ENCODE measurements at places on chromosomes 13 and 19.

DNA sequence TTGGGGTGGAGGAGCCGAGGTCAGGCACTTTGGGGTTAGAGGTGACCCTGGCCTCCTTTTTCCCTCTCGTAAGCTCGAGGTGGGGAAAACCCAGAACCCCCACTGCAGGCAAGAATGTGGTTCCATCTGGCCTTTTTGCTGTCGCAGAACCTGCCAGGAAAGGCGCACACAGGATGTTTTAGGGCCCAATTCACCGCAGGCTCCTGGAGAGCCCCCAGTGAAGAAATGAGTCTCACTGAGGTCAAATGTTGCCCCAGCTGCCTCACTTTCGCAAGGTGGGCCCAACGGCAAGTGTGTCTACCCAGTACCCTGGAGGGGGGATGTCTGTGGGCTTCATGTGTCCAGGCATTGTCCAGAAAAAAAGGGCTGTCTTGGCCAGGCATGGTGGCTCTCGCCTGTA lies 61.8 kb downstream of the PEX11G start:
- no peak overlapping the region for H3K4me3 ChIP-seq
- no peaks in the 10 kb centered on the region for H3K27me3 ChIP-seq
- DNase-seq = no peak
- no peaks in the 10 kb centered on the region for H3K4me1 ChIP-seq

- no peak overlapping the region for H3K4me3 ChIP-seq
- no peaks in the 10 kb centered on the region for H3K27me3 ChIP-seq
- no peaks in the 10 kb centered on the region for H3K36me3 ChIP-seq
- no peak overlapping the region for H3K27ac ChIP-seq
- H3K4me1 ChIP-seq = peaks cover 21% of the 10 kb centered on the region
Measured at GRCh38 chr13:32446220-32446619, 18.3 kb upstream of the N4BP2L1 start.

GRCh38 chr13:39751805-39752204 lies 96.3 kb downstream of the COG6 start:
- no peaks in the 10 kb centered on the region for H3K4me1 ChIP-seq
- DNase-seq = no peak
- no peak overlapping the region for H3K27ac ChIP-seq
- H3K36me3 ChIP-seq = no peaks in the 10 kb centered on the region
- no peak overlapping the region for H3K4me3 ChIP-seq

DNA sequence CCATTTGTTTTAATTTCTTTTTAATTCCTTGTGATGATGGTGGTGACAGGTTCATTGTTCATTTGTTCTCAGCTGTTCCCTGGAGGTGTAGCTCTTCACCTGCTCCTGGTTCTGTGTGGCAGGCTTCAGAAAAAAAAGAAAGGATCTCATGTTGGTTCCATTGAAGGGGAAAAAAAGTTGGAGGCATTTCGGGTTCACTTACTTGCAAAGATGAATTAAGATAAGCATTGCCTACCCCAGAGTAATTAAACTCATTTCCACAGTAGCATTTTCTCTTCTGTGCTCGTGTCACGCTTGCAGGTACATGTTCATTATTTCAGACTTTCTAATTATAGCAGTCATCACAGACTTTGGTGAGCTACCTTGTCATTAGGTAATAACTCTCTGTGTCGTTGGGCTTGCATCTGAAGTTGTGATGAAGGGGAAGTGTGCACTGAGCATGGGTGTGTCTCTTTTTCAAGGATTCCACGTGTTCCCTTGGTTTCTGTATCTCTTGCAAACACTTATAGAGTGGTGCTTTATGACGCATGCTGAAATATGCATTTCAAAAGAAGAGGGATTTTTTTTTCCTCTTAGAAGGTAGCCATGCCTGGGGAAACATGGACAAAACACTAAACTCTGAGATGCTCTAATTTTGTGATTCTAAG lies 69.1 kb downstream of the MTUS2 start:
- DNase-seq = no peak
- H3K27me3 ChIP-seq = no peaks in the 10 kb centered on the region
- no peaks in the 10 kb centered on the region for H3K36me3 ChIP-seq
- H3K27ac ChIP-seq = no peak overlapping the region
- no peak overlapping the region for H3K4me3 ChIP-seq

DNA sequence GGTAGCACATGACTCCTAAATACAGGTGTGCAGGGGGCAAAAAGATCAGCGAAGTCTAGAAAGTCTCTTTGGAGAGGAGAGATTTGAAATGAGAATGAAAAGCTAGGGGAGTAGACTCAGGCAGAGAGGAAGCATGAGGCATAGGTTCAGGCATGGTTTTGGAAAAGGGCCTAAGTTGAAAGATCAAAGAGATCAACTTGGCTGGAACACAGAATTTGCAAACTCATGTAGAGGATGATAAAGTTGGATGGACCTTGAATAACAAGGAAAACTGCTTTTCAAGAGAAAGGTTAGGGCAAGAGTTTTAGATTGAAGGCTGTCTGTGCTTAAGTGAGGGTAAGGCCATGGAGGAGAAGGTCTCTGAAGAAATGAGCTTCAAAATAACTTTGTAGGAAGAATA lies 47.4 kb upstream of the UBAC2 start:
- no peaks in the 10 kb centered on the region for H3K36me3 ChIP-seq
- H3K4me3 ChIP-seq = no peak overlapping the region
- H3K27me3 ChIP-seq = no peaks in the 10 kb centered on the region
- H3K27ac ChIP-seq = no peak overlapping the region

- H3K27me3 ChIP-seq = no peaks in the 10 kb centered on the region
- no peak overlapping the region for H3K4me3 ChIP-seq
- no peak for DNase-seq
- no peaks in the 10 kb centered on the region for H3K36me3 ChIP-seq
- peaks cover 32% of the 10 kb centered on the region for H3K4me1 ChIP-seq
- peak overlapping the region; percentile 78 for H3K27ac ChIP-seq
Measured at GRCh38 chr19:14561847-14562351, 10.0 kb downstream of the NDUFB7 start.

- H3K27ac ChIP-seq = no peak overlapping the region
- H3K4me1 ChIP-seq = no peaks in the 10 kb centered on the region
- H3K4me3 ChIP-seq = no peak overlapping the region
- H3K36me3 ChIP-seq = peaks cover 13% of the 10 kb centered on the region
- H3K27me3 ChIP-seq = no peaks in the 10 kb centered on the region
Measured at GRCh38 chr13:102609696-102610095, 12.9 kb downstream of the TPP2 start.

DNA sequence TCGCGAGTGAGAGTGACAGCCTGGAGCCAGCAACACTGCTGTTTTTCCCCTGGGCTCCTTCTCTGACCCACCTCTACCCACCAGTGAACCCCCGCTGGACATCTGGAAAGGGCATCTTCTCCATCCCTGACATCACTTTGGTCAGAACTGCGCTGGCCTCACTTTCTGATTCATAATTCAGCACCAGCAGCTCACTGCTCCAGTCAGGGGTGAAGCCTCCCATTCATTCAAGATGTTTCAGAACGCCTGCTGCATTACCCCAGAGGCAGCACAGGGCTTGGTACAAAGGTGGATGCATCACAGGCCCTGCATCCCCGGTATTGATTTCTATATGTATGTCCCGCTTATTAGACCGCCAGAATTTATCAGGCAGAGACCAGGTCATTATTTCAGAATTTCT lies 182.8 kb upstream of the TSHZ3 start:
- H3K36me3 ChIP-seq = no peaks in the 10 kb centered on the region
- no peaks in the 10 kb centered on the region for H3K4me1 ChIP-seq
- DNase-seq = no peak
- H3K4me3 ChIP-seq = no peak overlapping the region
- no peak overlapping the region for H3K27ac ChIP-seq

GRCh38 chr19:29385191-29385795 lies 140.5 kb upstream of the VSTM2B start:
- no peak overlapping the region for H3K27ac ChIP-seq
- no peaks in the 10 kb centered on the region for H3K36me3 ChIP-seq
- no peak for DNase-seq
- no peak overlapping the region for H3K4me3 ChIP-seq
- H3K4me1 ChIP-seq = no peaks in the 10 kb centered on the region

DNA sequence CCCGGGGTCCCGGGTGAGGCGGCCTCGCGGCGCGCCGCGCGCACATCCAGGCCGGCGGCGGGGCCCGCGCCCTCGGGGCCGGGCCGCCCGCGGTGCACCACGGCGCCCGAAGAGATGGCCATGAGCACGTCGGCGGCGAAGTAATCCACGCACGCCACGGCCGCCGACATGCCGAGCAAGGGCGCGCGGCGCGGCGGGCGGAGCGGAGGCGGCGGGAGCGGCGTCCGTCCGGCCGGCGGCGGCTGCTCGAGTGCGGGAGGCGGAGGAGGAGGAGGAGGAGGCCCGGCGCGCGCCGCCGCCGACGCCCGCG lies at the start of gene KLF16:
KLF16 (minus strand) TSS at position 252 of the 310 bp plus-strand sequence; CDS start at position 170, 82 bp downstream.
- H3K27me3 ChIP-seq = peaks cover 37% of the 10 kb centered on the region
- H3K27ac ChIP-seq = peak within 1 kb of the TSS; percentile 8
- H3K4me3 ChIP-seq = peak within 1 kb of the TSS; percentile 69

GRCh38 chr19:4233282-4233853 lies 4.0 kb downstream of the EBI3 start:
- H3K27me3 ChIP-seq = no peaks in the 10 kb centered on the region
- no peak overlapping the region for H3K4me3 ChIP-seq
- H3K36me3 ChIP-seq = no peaks in the 10 kb centered on the region
- no peaks in the 10 kb centered on the region for H3K4me1 ChIP-seq
- no peak overlapping the region for H3K27ac ChIP-seq
